NCI-H1694 (cell line): ENCODE measurements at places on chromosomes 2 and 18.

- DNase-seq: no peak
These were observed 164.8 kb downstream of the METTL4 start for GRCh38 chr18:2406544-2406943.

GRCh38 chr18:62106271-62106670, 80.6 kb downstream of the PIGN start:
- DNase-seq: no peak

GRCh38 chr2:128702616-128703015, 383.9 kb upstream of the HS6ST1 start:
- DNase-seq: no peak

DNA sequence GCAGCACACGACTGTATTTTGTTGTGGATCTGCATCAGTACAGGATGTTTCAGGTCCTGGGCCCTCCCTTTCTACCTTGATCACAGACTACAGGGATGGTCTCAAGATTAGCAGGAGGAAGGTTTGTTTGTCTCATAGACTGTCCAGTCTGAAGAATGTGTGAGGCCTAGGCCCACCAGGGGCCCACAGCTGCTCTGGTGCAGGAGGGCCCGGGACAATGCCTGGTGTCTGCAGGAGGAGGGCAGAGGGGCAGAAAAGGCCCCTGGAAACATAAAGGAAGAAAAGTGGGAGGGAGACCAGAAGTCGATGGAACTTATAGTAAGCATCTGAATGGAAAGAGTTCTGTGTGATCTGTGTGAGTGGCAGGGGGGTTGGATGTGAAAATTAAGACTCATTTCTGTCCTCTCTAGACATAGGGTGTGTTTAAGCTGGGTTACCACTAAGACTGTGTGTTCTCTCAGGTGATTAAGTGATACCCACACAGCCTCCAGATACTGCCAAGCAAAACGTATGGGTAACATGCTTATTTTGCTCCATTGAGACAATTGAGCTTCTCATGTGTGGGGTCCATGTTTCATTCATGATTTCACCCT, 33.4 kb upstream of the LPIN2 start:
- DNase-seq: no peak

DNA sequence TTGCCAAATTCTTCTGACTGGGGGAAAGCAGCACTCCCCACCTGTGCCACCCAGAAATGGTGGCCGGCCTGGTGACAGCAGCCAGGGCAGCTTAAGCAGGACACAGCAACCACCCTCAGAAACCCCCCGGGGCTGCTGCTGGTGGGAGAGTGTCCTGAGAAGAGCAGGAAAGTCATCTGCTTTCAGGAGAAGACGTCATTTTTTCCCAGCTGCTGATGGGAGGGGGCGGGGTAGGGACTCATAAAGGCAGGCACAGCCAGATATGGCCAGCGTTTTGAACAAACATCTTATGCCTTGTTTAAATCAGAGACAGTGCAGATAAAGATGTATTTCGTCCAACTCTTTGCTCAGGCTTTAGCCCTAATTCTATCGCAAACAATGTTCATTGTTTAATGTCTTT, 139.5 kb downstream of the LRRC30 start:
- no peak for DNase-seq

DNA sequence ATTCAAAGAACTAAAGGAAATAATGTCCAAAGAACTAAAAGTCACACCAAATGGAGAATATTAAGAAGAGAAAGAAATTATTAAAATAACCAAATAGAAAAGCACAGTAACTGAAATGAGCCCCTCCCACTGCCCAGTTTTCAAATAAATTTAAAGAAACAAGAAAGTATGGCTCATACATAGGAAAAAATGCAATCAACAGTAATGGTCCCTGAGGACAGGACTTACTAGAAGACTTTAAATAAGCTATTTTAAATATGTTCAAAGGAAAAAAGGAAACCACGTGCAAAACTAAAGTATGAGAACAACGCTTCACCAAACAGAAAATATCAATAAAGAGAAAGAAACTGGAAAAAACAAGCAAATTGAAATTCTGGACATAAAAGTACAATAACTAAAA, 58.9 kb downstream of the TMEM131 start:
- no peak for DNase-seq

DNA sequence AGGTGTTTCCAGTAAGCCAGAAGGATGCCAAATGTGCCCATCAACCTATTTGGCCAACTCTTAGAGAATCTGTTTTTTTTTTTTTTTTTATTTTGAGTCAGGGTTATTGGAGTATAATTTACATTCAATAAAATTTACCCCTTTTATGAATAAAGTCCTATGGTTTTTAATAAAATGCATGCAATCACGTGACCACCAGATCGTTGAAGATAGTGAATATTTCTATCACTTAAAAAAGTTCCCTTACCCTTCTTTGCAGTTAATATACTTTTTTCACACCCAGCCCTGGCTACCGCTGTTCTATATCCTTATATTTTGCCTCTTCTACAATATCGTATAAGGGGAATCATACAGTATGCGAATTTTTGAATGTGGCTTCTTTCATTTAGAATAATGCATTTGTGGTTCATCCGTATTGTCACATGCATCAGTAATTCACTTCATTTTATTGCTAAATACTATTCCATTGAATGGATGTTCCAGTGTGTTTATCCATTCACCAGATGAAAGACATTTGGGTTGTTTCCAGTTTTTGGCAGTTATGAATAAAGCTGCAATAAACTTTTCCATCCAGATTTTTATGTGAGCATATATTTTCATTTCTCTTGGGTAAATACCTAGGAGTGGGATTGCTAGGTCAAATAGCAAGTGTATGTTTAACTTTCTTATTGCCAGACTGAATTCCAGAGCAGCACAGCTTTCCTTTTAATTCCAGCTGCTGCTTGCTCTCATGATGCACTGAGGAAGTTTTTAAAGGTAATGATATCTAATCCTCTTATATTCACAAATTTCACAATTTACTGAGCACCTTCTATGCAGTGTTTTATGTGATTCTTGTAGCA, 156.3 kb upstream of the NT5C1B start:
- DNase-seq: no peak

- no peak for DNase-seq
These were observed 517 bp downstream of the GCFC2 start for GRCh38 chr2:75710220-75710576.

DNA sequence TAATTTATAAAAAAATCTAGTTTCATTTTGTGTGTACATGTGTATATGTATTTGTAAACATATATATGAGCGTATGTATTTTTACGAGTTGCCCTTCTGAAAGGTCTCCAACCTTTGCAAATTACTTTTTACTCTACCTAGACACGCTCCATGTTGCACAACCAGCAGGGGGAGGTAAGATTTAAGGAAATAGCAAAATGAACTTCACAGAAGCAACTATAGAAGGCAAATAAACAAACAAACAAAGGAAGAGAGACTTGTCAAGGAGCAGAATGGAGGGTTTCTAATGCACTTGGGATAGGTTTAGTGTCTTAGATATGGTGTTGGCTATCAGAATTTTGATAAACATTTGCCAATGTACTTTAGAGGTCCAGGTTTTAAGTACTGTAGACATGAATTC, 820.5 kb upstream of the POU3F3 start:
- DNase-seq: no peak

- DNase-seq: no peak
These were observed 165.5 kb upstream of the CRIM1 start for GRCh38 chr2:36190097-36190496.

DNA sequence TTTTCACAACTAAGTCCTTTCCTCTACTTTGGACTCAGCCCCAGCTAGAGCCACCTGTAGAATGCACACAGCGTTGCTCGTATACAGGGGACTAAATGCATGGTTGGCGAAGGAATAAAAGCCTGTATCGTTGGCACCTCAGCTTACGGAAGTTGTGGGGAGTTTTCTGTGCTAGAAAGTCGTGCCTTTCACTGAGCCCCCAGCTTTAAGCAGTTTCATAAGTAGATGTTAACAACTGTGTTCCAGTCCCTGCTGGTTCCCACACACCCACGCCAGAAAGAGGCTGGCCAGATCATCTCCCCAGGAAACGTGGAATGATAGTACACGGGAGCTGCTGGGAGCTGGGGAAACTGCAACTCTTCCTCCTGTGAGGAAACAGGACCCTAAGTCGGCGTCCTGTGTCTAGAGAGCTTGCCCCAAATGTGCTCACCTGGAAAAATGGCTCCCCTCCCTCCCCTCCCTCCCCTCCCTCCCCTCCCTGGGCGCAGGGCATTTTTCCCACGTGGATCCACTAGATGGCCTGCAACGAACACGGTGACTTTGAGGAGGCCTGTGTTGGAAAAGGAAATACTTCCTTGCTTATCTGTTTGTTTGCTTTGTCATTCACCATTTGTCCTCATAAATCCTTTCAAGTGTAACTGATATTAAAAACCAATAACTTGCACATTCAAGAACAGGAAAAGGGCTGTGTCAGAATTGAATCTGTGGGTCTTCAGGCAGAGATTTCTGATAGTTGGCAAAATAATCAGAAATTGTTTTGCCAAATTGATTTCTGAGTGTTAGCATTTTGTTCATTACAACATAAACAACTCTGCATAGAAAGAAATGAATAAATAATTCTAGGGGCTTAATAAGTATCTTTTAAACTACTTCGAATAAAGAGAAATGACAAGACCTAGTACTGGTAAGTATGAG, 43.9 kb upstream of the RFX8 start:
- DNase-seq: peak; percentile 56

- peak; percentile 90 for DNase-seq
These were observed 16.3 kb downstream of the TEX51 start for GRCh38 chr2:126914811-126915500.

DNA sequence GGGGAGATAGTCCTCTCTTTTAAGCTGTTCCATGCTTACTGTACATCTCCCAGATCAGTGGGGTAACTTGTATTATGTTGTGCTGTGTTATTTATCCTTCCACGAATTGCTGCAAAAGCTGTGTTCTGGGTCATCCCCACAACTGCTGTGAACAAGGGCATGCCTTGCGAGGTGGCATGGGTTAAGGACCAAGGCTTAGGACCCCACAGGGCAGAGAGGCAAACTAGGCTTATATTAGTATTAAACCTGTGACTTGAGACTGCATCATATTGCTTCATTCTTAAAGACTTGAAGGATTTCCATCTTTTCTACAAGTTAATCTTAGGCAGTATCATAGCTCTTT, 19.9 kb downstream of the RND3 start:
- no peak for DNase-seq

GRCh38 chr2:219072741-219073250, 12.1 kb upstream of the IHH start:
- no peak for DNase-seq

DNA sequence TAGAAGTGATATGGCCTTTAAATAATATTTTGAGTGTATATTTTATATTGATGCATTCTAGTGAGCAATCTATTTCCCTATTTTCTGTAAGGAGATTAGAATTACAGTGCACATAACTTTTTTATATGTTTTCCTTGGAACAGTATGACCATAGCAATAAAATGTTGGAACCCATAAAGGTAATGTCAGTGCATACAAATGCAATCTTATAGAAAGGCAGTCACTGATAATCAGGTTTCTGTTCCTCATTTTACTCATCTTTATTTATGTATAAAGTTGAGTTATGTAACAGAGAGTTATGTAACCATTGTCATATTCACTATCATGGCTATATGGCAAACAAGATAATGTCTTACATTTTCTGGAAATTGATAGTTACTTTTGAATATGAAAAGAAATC, 179.9 kb upstream of the NETO1 start:
- no peak for DNase-seq

DNA sequence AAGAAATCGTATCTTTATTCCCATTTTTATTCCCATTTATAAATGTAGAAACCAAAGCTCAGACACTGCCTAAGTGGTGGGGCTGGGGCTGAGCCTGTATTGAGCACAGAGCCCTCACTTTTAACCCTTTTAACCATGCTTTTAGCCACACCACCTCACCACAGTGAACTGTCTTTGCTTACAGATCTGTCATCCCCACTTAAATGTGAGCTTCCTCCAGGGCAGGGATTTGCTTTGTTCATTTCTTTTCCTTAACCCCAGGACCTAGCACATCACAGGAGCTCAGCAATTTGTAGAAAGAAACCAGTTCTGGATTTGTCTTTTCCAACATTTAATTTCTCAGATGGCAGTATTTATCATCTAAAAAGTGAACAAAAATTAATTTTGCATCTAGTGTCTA, 2.2 kb downstream of the BOD1L2 start:
- DNase-seq: no peak

DNA sequence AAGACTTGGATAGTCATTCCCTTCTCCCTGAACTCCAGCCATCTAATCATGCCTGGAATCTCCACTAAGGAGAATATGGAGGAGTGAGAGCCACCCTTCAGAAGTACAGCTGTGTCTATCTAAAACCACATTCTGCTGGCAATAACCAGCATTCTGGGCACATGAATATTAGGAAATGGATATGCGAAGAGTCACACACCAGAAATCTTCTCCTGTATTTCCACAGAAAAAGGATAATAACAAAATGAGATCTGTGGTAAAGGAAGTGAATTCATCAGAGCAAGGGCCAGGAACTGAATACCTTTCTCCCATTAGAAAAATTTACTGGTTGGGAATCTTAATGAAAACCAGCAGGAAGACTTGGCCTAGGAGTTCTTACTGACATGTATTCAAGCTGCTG, 218.8 kb downstream of the SCG2 start:
- no peak for DNase-seq

- DNase-seq: no peak
These were observed 35.8 kb upstream of the SCLY start for GRCh38 chr2:238024986-238025385.

DNA sequence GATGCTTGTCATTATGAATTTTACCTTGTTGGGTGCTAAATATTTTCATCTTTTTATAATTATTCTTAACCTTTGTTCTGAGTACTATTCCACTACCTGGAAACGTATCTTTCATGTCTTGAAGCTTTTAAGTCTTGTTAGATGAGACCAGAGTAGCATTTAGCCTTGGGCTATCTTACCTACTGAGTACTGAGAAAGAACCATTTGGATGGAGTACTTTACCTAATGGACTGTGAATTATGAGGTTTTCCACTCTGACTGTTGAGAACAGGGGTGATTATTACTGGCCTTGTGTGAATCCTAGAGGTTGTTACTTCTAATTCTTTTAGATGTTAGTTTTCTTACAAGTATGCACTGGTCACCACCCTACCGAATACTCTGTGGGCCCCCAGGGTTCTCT, 63.5 kb downstream of the CCDC102B start:
- DNase-seq: no peak

GRCh38 chr2:120388222-120389035, 42.5 kb downstream of the INHBB start:
- DNase-seq: no peak

DNA sequence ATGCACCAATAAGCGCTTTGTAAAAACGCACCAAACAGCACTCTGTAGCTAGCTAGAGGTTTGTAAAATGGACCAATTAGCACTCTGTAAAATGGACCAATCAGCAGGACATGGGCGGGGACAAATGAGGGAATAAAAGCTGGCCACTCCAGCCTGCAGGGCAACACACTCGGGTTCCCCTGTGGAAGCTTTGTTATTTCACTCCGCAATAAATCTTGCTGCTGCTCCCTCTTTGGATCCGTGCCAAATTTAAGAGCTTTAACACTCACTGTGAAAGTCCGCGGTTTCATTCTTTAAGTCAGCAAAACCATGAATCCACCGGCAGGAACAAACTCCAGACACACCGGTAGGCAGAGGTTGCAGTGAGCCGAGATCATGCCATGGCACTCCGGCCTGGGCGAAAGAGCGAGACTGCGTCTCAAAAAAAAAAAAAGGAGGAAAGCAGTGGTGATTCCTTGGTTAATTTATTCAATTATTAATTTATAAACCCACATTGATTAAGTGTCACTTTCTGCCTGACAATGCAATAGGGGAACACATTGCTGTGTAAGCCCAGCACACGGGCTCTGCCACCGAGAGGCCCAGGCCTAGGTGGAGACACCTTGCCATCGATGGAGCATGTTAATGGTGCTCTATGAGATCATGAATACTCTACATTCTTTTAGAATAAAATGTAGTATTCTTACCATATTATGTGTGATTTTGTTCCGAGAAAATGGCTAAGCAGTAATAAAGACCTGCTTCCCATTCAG, 687.6 kb upstream of the HS6ST1 start:
- no peak for DNase-seq
